ENCODE measurements at places on chromosomes 5 and 9. TPM values are rescaled to one million over a fixed set of nuclear protein-coding genes. Genes with fewer than 3 reads are reported as not detected.

F2RL1 gene
- 131 TPM for polyA plus RNA-seq

- no peaks in the 10 kb centered on the region for H3K36me3 ChIP-seq
- no peak overlapping the region for H3K4me3 ChIP-seq
- H3K27me3 ChIP-seq: no peaks in the 10 kb centered on the region
- H3K27ac ChIP-seq: no peak overlapping the region
- DNase-seq: no peak
These were observed 12.8 kb downstream of the SCAMP1 start for GRCh38 chr5:78373231-78373630.

CCNI2 gene
- polyA plus RNA-seq: 0.14 TPM

C9orf153 gene
- not detected for polyA plus RNA-seq

DNA sequence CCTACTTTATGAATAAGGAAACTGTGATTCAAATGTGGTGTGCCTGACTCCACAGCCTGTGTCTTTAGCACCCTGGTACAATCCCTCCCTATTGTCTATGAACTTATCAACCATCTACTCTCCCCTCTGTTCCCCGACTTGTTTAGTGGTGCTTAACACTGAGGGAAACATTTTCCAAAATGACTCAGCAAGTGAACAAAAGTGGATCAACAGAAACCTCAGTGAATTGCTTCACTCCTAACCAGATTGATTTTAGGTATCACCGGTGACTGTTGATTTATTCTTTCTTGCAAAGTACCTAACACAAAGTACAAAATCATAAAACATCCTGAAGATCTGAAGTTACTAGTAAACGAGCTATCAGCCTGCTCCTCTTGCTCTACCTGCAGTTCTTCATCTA, 42.1 kb upstream of the RAPGEF6 start:
- H3K4me1 ChIP-seq: no peaks in the 10 kb centered on the region
- no peak for DNase-seq
- H3K27me3 ChIP-seq: no peaks in the 10 kb centered on the region
